ENCODE measurements at places on chromosomes 12 and 14.

DNA sequence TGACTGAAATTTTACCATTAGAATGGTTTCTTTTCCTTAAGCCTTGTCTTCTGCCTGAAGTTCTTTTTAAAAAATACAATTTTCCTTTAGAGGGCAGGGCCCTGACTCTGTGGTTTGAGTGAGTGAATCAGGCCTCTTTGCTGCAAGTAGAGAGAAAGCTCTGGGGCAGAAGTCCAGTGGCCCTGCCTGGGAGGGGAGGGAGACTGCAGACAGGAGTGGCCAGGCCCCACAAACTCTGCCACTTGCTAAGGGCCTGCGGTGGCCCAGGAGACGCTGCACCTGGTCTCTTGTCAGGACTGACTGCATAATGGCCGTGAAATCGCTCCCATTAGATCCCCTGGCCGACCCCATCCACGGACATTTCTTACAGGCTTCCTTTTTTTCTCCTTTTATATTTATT, 25.5 kb downstream of the TSPAN11 start:
- DNase-seq = no peak

- DNase-seq = no peak
These were observed 62.1 kb downstream of the ACACB start for GRCh38 chr12:109178532-109178931.

DNA sequence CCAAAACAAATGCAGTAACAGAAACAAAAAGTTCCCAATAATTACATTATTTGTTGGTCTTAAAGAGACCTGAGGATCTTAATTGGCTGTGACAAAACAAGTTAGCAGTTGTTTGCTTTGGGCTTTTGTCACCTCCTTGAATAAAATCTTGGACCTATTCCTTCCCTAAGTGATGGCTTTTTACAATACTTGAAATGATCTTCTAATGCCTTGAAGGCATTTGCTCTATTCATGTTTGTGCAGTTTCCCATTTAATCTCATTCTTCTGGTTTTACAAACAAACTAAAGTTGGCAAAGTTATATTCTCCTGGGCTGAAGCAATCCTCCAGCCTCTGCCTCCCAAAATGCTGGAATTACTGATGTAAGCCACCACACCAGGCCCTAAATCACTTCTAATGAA, 98.8 kb downstream of the OSBPL8 start:
- DNase-seq = no peak

DNA sequence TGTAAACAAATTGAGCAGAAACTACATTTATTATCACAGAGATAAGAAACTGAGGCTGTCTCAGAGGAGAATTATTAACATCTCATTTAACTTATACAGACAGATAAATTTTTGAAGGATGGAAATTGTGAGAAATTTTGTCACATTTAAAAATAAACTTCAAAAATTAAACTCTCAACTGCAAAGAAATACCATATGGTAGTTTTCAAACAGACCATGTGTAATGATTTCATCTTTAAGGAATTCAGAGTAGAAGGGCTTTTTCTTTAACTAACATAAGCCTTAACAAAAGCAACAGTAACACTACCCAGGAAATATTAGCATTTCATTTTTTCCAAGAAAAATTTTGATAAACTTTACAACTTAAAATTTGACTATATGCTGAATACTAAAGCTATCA, 26.6 kb downstream of the NUP37 start:
- DNase-seq = no peak

DNA sequence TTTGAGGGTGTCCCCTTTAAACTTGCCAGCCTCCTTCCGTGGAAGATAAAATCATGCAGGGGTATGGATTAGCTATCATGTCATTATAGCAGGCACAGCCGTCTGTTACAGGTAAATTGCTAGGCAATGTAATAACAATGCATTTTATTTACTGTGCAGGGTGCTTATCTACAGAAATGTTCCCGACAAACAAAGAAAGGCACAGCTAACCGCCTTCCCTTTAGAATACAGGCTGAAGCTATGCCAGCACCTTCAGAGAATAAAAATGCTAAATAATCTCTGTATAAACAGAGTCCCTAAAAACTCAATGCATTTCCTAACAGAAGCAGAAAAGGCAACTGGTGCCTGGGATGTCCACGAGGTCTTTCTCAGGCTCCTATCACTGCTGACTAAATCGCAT, 239.2 kb downstream of the SPTSSA start:
- DNase-seq = no peak

DNA sequence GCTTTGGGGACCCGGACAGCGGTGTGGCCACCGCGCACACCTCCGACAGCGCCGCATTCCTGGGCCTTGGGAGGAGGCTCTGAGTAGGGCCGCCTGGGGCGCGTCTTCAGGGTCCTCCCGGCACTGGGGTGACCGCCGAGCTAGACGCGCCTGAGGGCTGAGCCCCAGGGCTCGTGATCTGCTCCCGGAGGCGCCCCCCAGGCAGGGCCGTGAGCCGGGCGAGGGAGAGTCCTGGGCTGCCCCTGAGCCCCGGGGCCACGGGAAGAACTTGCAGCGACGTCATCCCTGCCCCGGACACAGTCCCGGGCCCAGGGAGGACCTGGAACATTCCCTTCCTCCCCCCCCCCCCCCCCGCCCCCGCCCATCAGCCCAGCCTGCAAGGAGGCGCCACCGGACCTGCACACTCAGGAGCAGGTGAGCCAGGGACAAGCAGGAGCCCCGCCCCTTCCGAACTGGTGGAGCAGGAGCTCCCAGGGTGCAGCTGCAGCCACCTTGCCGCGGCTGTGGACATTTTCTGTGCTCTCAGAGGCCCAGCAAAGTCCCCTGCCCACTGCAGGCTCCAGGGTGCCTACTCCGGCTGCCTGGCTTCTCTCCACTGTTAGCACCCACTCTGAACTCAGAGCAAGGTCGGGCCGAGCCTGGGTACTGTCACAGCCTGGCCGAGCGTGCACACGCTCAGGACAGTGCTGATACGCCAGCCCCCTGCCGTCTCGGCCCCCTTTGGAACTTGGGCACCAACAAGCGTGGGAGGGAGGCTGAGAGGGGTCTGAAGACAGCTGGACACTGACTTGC, 50.7 kb downstream of the A2M start:
- peak; percentile 91 for DNase-seq

GRCh38 chr12:121860257-121860656, 1.6 kb upstream of the HPD start:
- DNase-seq = no peak

DNA sequence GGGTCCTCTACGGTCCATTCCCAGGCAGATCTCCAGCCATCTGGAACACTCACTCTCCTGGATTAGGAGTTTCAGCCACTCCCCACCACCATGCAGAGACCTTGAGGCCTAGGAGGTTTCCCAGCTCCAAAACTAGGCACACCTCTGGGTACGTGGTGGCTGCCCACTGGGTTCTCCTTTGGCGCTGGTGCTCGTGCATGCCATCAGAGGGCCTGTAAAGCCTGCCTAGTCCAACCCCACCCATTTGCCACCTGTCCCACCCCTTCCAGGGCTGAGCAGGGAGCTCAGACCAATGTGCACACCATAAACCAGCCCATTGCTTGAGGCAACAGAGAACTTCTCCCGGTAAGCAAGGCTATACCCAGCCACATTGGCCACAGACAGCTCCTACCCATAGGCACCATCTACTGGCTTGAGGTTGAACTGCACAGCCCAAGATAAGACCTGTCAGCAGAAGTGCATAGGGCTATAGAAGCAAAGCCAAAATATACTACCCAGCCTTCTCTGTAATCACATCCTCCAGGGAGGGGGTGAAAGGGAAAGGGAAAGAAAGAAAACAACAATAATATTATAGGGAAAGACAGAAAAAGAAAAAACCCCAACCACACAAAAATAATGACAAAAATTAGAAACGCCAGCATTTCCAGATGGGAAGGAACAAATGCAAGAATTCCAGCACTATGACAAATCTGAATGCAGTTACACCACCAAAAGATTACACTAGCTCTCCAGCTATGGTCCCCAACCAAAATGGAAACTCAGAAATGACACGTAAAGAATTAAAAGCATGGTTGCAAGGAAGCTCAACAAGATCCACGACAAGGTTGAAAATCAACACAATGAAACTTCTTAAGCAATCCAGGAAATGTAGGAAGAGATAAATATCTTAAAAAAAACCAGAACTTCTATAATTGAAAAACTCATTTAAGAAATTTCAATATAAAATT, 111.9 kb upstream of the CCDC175 start:
- DNase-seq = peak; percentile 70

- DNase-seq = no peak
These were observed 243.2 kb downstream of the ANO6 start for GRCh38 chr12:45458854-45459807.

- no peak for DNase-seq
These were observed 16.7 kb downstream of the TMEM132D start for GRCh38 chr12:129887101-129887500.

GRCh38 chr12:12331896-12332295, 18.1 kb downstream of the MANSC1 start:
- DNase-seq = peak; percentile 49

DNA sequence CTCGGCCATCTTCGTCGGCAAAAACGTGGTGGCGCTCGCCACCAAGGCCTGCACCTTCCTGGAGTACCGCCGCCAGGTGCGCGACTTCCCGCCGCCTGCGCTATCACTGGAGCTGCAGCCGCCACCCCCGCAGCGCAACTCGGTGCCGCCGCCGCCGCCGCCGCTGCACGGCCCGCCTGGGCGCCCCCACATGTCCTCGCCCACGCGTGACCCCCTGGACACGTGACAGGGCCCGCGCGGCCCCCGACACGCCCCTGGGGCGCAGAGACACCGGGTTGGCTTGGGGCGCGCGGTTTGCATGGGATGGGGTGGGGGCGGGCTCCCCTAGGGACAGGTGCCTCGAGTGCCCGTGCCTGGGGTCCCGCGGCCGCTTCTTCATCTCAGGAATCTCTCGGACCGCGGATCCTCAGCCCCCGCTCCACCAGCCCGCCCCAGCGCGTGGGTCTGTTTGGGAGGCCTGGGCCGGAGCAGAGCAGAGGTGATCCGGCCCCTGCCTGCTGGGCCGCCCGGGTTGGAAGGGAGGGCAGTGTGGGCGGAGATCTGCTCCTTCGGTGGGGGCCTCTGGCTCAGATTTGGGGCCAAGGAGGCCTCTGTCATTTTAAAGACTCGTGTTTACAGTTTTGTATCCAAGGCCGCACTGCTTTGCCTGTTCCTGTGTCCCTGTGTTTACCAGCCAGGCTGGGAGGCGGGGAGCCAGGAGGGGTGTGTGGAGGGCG, 3.3 kb downstream of the TMEM121 start:
- DNase-seq = no peak

DNA sequence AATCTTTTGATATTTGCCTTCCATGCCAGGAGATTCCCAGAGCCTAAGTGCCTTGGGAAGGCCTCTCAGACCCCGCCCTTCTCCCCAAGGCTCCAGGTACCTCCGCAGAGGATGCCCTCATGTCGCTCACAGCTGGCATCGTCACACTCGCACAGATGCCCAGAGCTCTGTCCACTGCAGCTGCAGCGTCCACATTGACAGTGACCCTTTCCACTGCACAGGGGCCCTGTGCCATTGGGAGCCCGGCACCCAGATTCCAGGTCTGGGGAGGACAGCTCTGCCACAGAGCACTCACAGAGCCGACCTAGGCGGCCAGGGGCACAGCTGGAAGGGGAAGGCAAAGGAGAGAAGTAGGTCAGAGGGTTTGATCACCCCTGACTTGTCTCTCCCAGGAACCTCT, 12.3 kb upstream of the CSAD start:
- DNase-seq = no peak

DNA sequence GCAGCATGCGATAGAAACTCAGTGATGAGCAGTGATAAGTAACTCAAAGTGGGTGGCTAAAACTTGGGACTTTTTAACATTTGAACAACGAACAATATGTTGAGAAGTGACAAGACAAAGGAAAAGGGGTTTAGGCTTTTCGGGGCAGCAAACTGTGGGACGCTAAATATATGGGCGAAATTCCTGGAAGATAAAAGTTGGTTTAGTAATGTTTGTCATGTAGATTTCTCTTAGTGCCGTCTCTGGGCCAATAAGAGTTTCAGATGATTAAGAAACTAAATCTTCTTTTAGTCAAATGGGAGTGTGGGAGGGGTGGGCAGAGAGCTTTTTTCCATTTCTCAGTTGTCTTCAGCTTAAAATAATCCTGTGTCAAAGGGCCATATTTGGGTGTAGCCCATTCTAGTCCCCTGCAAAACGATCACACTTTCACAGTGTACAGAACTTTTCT, 41.7 kb upstream of the FUT8 start:
- no peak for DNase-seq

DNA sequence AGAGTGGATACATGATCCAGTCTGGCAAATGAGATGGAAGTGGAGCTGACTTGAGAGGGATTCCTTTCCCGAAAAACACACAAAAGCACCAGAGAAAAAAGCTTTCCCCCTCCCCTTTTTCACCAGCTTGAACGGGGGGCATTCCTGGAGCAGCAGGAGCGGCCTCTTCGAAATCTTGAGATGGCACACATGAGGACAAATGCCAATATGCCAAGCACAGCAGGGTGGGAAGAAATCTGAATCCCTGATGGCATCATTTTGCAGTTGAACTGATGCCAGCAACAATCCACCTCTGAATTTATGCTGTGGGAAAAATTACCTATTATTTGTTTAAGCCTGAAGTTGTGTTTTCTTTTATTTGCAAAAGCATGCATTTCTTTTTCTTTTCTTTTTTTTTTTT, 29.7 kb upstream of the BICD1 start:
- no peak for DNase-seq

- DNase-seq = no peak
These were observed 8.6 kb downstream of the ACVRL1 start for GRCh38 chr12:51915951-51916350.
